ENCODE measurements at places on chromosomes 3 and 15. TPM values are rescaled to one million over a fixed set of nuclear protein-coding genes. Genes with fewer than 3 reads are reported as not detected.

Gene LRRIQ4
- polyA plus RNA-seq = not detected

Gene SERINC4
- 0.90 TPM for polyA plus RNA-seq

Gene TRAT1
- polyA plus RNA-seq = not detected

Gene BFSP2
- polyA plus RNA-seq = not detected

All from hindlimb muscle (tissue), 1 donor.